Activated T-cell treated with anti-CD3 and anti-CD28 coated beads for 1 hour (primary cell): ENCODE measurements at places on chromosomes 6 and 20.

GRCh38 chr6:170434117-170434820 is 118.8 kb downstream of the PSMB1 start:
- no peak for DNase-seq

DNA sequence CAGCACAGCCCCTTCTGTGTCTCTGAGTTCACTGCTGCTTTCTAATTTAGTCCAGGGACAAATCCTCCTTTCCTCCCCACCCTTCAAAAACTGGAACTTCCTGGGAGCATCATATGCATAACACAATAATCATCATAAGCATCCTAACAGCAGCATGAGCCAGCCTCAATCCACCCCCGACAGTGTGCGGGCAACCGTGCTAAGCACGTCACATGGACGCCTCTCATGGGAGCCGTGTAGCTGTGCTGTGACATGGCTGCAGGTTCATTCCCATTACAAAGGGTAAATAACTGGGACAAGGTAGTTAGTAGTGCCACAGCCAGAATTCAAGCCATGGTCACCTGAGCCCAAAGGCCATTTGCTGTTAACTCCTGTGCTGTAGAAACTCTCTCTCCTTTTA is 24.5 kb upstream of the ULBP3 start:
- DNase-seq, result no peak

- DNase-seq, result no peak
Observed at GRCh38 chr20:51366155-51366886, 176.2 kb downstream of the NFATC2 start.

DNA sequence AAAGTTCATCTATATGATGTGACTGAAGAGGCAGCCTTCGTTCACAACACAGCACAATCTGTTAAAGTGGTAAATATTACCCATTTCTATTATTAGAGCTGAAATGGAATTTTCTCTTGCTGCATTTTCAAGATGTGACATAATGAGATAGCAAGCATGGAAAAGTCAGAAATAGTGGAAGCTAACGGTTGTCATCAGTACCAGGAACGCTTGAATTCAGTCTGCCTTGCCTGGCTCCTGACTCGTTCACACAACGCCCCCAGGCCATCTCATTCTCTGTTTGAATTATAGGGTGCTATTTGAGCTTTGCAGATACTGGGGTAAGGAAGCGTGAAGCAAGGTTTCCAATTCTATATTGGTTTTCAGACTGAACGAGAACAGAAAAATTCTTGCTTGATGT is 116.5 kb upstream of the MAP3K7 start:
- no peak for DNase-seq

DNA sequence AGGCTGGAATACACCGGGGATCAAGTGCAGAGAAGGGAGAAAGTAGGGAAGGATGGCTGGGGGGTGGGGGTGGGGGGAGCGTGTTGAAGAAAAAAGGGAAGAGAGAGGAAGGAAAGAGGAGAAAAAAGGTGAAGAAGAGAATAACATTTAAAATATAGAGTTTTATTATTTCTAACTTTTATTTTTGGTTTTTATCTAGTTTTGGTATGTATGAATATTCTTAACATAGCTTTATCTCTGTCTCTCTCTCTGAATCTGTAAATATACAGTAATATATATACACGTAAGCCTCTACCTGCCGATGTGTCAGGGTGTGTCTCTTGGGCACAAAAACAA is 30.0 kb downstream of the HLA-F start:
- no peak for DNase-seq

- DNase-seq, result no peak
Observed at GRCh38 chr6:32073101-32073500, 34.9 kb downstream of the CYP21A2 start.

- DNase-seq, result no peak
Observed at GRCh38 chr6:11033825-11034224, 10.3 kb downstream of the ELOVL2 start.

GRCh38 chr20:37347891-37348791 is 2.2 kb downstream of the SRC start:
- no peak for DNase-seq

GRCh38 chr20:46199198-46199597 is 81.1 kb downstream of the CD40 start:
- no peak for DNase-seq

GRCh38 chr6:110125361-110125760 is 54.1 kb downstream of the WASF1 start:
- no peak for DNase-seq

- DNase-seq, result no peak
Observed at GRCh38 chr6:40999569-40999968, 39.5 kb downstream of the UNC5CL start.

GRCh38 chr6:131946992-131947955 is 3.9 kb downstream of the CCN2 start:
- DNase-seq, result no peak

GRCh38 chr6:153947808-153948447 is 91.1 kb upstream of the OPRM1 start:
- no peak for DNase-seq

DNA sequence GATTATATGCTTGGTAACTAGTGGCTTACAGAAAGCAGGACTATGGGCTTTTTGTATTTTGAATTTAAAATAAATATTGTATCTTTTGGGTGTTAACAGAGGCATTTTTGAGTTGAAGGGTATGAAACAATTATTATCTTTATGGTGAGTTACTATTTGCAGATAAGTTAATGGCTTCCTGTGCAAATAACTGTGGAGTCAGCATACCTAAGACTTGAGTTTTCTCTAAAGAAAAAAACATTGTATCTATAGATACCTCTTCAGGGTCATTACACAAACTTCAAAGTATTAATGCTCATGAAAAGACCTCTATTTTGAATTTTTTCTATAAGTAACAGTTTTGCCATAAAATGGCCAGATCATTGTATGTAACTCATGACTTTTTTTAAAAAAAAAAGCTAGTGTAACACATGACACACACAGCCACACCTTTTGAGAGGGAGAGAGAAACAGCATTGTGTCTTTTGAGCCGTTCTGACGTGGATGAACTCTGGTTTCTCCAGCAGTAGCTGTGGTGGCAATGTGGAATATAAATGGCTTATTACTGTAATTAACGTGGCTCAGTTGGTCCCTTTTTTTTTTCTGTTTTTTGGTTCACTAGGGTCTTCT is 36.3 kb downstream of the PLEKHG1 start:
- DNase-seq, result no peak

DNA sequence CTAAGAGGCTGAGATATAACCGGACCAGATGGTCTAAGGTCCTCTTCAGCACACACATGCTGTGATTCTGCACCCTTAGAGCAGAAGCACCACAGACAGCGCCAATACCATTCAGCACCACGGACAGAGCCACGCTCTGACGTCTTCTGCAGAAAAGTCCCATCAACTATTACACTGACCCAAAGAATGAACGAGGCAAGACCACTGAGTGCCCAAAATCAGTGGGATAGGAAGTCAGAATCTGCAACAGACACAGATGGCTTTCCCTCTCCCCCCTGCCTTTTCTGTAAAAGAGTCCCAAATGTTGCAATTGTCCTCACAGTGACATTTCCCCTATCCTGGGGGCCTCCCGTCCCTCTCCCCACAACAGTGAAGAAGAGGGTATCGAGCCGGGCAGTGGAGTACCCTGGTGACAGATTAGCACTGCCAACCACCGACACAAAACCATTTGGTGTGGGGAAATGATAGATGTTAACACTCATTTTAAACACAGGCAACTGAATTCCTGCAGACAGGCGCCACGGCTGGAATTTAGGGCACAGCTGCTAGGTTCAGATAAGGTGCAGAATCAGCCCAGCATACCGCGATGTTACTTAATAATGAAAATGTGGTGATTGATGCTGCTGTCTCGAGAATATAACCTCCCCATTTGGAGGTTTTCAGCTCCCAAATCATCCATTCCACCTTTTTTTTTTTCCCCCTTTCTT is 66.6 kb upstream of the CTNNBL1 start:
- DNase-seq, result no peak

DNA sequence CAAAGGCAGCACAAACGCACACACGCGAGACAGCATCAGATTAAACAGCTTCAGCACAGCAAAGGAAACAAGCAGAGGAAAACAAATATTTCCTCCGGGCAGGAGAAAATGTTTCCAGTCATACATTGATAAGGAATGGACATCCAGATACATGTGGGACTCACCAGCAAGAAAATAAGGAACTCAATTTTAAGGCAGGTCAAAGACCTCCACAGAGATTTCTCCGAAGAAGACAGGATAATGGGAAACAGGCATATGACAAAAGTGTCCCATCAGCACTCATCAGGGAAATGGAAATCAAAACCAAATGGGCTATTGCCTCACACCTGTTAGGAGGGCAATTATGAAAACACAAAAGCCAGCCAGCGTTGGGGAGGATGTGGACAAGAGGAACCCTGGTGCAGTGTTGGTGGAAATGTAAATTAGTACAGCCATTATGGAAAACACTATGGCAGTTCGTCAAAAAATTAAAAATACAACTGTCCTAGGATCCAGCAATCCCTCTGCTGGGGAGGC is 9.7 kb upstream of the SLCO4A1 start:
- no peak for DNase-seq

DNA sequence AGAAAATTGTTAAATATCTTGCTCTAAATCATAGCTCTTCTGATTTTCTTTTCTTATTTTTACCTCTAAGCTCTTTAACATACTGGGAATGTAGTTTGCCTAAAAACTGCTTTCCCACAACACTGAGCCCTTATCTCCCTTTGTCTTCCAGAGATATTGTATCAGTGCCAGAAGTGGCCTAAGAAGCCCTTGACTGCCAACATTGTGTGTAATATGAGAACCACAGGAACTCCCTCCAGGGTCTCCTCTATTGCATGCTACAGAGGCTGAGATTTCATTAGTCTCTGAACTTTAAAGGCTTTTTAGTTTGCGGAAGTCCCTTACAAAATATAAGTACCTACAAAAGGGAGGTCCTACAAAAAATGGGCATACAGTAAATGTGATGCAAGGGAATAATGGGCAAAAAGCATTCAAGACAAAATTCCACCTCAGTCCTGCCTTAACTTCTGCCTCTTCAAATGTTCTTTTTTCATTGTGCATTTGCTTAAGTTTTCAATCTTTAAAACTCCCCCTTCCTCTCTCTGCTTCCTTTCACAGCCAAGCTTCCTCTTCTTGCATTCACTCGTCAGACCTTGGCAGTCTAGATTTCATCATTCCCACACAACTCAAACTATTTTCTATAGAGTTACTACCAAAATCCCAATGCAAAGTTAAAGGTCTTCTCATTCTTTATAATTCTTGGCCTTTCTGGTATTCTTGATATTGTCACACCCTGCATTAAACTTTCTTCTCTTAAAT is 76.5 kb downstream of the ADGRG6 start:
- DNase-seq, result no peak

DNA sequence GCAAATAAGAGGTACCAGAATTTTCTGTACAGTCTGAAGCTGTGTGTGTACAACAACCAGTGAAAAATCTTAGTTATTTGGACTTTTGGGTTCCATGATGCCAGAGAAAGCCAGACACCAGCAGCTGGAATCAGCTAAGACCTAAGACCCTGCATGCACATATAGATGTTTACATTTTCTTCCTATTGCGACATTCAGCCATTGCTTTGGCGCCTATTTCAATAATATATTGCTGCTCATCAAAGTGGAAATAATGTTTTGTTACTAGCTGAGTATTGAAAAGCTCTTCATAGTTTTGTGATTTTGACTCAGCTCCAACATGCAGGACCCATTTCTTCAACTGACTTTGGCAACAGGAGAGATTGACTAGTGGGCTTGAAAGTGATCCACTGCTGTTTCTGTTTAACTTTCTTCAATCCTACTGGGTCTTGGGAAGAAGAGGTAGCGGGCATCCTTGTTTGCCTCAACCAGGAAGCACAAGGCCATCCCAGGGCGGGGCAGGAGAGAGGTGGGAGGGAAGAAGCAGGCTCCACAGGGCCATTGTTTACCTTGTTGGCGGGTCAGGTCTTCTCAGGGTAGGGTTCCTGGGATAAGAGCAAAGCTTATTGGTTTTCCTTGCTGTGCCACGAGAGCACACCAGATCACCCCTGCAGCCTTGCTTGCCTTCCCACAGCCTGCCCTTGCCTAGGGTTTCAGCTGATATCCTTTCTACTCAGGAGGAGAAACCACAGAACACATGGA is 101.3 kb upstream of the ESR1 start:
- no peak for DNase-seq

DNA sequence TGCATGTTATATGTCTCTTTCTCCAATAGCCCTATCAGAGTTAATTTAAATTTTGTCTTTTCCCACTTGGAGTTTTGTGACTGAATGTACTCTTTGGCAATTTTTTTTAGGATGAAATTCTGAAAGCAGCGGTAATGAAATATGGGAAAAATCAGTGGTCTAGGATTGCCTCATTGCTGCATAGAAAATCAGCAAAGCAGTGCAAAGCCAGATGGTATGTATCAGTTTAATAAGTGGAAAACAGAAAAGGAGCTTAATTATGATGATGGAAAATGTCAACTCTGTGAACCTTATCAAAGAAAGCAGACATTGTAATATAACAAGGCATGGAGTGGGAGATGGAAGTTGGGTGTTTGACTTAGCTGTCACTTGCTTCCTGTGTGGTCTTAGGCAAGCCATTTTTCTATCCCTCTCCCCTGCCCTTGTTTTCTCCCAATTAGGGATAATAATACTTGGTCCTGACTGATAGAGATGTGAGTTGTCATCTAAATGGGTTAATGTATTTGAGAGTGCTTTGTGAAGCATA is 2.7 kb downstream of the CDC5L start:
- no peak for DNase-seq

GRCh38 chr6:150204705-150205472 is 62.0 kb downstream of the PPP1R14C start:
- DNase-seq, result no peak
